ENCODE measurements at places on chromosomes 4 and X.
A peak's percentile ranks its signal among the peaks of the same experiment; 100 is the strongest.

GRCh38 chrX:14039344-14039743 is 9.7 kb upstream of the GEMIN8 start:
- DNase-seq: peak; percentile 18

DNA sequence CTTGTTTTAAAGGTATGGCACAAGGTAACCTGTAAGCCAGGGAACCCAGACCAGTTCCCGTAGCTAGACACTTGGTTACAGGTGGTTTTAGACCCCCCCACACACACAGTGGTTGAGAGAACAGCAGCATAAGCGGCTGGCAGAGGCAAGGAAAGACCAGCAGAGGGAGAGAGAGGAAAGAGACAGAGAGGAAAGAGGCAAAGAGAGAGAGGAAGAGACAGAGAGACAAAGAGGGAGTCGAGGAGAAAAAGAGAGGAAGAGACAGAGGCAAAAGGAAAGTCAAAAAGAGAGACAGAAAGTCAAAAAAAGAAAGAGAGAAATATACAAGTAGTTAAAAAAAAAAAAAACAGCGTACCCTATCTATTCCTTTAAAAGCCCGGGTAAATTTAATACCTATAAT is 19.5 kb upstream of the PCSK1N start:
- no peak for DNase-seq

DNA sequence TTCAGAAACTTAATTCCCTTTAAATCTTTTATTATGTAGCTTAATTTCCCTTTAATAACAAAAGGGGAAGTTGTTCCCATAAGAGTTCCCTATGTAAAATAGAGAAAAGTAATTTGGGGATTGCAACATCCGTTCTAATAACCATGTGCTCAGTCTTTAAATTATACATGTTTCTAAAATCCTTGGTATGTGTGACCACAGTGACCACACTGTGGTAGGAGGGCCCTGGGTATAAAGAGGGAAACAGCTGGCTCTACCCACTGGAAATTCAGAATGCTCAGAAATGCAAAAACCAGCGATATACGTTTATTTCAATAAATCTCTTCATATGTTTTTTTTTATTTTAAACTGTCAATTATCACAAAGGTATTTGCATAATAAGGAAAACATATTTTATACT is 219.1 kb downstream of the FGF13 start:
- DNase-seq: no peak

- DNase-seq: no peak
Observed at GRCh38 chr4:143343276-143343831, 6.7 kb downstream of the GAB1 start.

GRCh38 chrX:53050841-53051240 is 2.3 kb downstream of the GPR173 start:
- no peak for DNase-seq

DNA sequence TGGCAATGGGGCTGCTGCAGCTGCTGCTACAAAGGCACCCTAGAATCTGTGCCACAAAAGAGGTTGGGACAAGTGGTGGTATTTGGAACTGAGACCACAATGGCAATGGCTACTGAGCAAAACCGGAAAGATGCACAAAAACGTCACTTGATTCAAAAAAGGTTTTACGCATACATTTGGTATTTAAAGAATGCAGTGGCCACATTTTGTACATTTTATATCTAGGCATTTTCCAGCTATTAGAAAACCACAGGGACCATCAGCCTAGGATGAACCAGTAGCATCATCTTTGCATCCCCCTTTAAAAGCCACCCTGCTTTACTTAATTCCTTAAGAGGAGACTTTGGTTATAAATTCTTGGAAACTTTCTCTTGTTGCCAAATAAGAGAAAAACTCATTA is 104.8 kb upstream of the CXCL13 start:
- DNase-seq: no peak

DNA sequence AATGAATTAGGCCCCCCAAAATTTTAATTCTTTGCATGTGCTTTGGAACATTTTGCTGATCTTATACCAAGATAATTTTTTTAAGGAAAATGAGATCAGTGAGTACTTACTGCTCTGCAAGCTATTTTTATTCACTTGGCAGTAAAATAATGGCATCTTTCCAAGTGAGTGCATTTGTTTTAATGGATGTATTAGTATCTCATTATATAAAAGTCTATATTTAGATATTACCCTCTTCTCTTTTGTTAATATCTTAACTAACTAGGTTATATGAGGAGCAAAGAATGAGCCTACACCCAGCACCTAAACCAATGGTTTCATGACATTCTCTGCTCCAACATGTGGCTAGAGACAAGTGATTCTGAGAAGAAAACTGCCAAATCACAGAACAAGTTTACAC is 21.1 kb upstream of the ARAF start:
- no peak for DNase-seq

- DNase-seq: no peak
Observed at GRCh38 chr4:13989501-13989900, 362.0 kb upstream of the BOD1L1 start.

DNA sequence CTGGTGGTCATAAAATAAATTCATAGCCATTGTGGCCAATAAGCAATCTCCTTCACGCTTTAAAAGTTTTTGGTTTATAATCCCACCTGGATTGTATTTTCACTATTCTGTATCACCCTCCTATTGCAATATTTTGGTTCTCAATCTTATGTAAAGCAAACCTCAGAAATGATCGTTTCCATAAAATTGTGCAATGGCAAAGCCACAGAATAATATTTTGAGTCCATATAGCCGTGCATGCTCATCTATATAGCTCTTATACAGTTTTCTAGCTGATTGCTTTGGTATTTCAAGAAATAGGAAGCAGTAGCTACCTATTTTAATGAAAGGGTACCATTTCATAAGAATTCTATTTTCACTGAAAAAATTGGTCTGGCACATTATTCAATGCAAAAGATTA is 10.0 kb upstream of the HAND2 start:
- no peak for DNase-seq

GRCh38 chr4:91087743-91088142 is 960.5 kb downstream of the CCSER1 start:
- no peak for DNase-seq

DNA sequence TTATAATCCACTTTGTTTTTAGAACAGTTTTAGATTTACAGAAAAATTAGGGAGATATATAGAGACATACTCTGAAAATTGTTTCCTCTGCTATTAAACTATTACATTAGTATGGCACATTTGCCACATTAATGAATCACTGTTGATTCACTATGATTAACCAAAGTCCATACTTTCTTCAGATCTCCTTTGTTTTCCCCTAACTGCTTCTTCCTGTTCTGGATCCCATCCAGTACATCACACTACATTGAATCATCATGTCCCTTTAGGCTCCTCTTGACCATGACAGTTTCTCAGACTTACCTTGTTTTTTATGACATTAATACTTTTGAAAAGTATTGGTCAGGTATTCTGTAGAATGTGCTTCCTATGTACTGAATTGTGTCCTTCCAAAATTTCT is 109.2 kb upstream of the EDNRA start:
- no peak for DNase-seq

Data from stimulated activated CD4-positive, alpha-beta T cell treated with anti-CD3 and anti-CD28 coated beads, Interleukin-1b, Interleukin-23, amount 100 ng/mL, for 1 hour (primary cell).